ENCODE measurements at places on chromosomes 6 and 20.

DNA sequence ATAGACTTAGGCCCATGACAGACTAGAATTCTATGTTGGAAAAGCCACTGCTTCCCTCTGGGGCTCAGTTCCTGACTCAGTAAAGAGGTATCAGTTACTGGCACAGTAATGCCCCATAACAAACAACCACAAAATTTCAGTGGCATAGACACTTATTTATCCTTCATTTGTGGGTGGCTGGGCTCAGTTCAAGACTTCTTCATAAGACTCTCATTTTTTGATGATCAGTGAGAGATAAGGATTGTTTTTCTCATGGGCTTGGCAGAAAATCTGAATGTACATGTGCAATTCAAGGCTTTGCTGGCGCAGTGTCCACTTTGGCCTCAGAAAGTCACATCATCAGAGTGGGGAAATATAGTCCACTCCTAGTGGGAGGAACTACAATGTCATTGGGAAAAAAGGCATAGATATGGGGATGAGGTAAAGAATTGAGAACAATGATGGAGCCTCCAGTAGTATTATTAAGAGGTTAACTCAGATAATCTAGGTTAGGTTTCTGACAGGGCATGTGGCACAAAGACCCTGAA, 384.6 kb upstream of the FLRT3 start:
- DNase-seq: no peak

- DNase-seq: no peak
These were observed 89.7 kb downstream of the SYNJ2 start for GRCh38 chr6:158071121-158072082.

DNA sequence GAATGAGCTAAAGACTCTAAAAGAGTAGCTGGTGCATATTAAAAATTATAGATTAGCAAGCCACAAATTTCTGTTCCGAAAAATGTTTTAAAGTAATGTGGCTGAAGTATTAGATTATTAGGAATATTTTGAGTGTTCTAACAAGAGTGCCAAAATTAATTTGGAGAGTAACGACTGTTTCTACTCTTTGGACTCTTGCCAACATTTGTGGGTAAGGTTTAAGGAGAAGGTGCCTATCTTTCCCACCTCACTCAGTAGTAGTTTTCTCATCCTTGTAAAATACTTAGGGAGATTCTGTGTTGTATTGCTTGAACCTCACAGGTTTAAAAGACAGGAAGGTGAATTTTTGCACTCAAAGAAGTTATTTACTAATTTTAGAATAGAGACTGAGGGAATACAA, 5.0 kb downstream of the HSF2 start:
- no peak for DNase-seq

GRCh38 chr6:13668291-13668928, 43.2 kb downstream of the RANBP9 start:
- no peak for DNase-seq

GRCh38 chr20:22496817-22497216, 87.6 kb downstream of the FOXA2 start:
- DNase-seq: no peak

DNA sequence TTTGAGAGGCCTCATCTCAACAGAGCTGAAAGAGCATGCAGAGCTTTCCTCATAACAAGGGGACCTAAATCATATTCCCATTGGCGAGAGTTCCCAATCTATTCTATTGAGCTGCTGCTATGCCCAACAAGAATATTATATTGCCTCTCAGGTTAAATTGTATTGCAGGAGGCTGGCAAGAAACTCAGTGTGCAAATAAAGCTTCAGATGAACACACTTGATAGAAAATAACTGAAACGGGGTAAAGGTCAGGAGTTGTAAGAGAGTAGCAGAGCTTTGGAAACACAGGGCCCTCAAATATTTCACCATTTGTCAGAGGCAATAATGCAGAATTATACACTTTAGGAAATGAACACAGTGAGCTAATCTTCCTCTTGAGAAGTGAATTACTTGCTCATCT, 364.3 kb upstream of the SPTLC3 start:
- no peak for DNase-seq

GRCh38 chr6:49923826-49924225, 40.1 kb downstream of the DEFB114 start:
- DNase-seq: peak; percentile 15

- no peak for DNase-seq
These were observed 298.7 kb upstream of the MARCKS start for GRCh38 chr6:113558431-113558830.

- no peak for DNase-seq
These were observed 42.0 kb downstream of the TGM2 start for GRCh38 chr20:38123021-38123587.

DNA sequence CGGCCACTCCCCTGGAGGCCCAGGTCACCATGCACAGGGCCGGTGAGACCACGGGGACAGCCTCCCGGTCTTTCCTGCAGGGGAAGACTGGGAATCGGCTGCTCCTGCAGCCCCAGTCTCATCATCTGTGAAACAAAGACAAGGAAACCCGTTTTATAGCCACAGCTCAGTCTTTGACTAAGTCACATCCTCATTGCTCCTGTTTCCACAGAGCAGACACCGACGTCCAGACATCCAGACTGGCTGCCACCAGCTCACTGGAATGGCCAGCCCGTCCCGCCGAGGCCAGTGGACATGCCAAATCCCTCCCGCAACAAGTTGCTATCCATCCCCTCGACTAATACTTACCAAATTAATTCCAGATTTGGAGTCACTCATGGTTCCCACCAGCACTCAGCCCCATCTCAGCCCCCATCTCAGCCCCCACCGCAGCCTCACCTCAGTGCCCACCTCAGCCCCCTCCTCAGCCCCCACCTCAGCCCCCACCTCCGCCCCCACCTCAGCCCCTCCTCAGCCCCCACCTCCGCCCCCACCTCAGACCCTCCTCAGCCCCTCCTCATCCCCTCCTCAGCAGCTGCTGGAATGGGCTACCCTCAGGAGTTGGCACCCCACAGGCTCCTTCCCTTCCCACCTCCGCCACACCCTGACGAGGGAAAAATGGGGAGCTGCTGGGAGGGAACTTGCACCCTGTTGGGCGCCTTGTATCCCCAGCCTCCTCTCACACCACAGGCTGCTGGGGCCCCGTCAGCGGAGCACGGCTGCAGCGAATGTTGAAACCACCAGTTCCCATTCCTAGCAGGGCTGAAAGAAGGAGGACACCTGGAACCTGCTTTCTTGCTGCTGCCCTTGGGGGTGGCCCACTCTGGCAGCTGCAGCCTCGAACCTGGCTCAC, 48.7 kb downstream of the YTHDF1 start:
- DNase-seq: no peak

DNA sequence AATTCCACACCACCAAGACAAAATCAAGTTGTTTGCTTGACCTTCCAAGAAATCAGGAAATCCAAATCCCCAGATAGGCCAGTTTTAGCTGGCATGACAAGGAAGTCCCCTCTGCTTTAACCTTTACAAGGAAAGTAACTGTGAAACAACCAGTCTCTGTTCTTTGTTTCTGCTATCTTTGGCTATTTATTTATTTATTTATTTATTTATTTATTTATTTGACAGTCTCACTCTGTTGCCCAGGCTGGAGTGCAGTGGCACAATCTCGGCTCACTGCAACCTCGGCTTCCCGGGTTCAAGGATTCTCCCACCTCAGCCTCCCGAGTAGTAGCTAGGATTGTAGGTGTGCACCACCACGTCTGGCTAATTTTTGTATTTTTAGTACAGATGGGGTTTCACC, 14.5 kb upstream of the GMNN start:
- no peak for DNase-seq

DNA sequence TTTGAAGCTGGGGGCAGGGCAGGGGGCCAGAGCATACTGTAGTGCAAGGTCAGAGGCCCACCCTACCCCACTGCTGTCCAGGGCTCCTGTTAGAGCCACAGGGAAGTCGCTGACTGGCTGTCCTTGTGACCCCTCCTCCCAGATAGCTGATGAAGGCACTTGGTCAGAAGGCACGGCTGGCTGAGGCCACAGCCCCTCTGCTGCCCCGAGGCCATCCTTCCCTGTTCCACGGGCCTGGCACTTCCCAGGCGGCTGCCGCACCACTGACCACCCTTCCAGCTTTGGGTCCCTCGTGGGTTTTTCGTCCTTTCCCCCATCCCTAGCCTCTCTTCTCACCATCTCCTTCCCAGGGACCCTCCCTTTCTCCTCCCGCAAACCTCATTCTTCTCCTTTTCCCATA, 9.2 kb upstream of the EMILIN3 start:
- no peak for DNase-seq

DNA sequence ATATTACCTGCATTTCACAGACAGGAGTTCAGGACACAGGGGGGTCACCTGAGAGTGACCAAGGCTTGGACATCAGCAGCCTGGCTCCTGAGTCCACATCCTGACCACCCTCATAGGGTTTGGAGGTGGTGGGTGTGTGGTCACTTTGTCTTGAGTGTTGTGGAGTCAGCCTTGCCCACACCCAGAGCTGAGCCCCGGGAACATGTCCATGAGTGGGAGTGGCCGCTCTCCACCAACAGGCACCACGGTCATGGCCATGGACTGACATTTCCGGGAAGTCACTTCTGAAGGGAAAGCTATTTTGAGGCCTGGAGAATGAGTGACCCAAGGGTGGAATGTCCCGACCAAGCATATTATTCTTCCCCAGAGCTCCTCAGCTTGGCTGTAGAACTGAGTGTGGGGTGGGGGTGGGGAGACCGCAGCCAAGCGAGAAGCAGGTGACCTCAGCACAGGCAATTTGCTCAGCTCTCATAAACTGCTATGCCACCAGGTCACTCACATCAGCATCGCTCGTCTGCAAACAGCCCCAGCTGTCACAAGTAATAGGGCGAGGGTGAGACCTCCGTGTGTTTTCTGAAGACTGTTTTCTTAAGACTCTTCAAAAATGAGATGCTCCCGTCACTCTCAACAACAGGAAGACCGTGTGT, 348.6 kb upstream of the CDH4 start:
- no peak for DNase-seq

DNA sequence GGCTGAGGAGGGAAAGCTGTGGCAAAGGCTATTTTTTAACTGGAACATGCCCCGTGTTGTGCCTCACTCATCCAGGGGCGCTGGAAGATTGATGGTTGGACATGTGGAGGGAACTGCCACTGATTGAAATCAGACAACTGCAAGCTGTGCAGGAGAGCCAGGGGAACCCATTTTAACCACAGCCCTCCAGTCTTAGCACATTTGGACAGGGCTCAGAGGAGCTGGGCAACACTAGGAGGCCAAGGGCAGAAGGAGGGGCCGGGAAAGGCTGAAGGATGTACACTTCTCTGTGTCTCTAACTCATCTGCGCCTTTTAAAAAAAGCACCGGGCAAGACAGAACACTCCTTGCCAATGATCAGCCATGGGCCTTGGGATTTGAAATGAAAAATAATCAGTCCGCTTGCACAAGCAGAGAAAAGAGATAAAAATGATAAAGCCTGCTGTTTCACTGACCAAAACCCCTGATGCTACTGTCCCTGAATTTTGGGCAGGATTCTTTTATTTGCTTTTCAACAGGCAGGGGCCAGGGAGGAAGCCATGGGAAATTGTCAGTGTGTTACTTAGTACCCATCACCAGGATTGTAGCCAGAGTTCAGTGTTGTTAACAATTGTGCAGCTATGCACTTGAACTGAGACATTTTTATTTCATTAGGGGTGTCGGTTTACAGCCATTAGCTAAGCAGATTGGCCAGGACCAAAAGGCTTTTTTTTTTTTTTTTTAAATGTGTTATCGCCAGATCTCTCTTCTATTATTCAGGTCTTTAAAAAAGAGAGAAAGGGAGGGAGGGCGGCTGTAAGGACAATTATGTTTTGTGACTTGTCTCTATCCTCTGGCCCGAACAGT, 109.3 kb upstream of the EYA4 start:
- DNase-seq: no peak

- no peak for DNase-seq
These were observed 272.0 kb downstream of the SMOC2 start for GRCh38 chr6:168712993-168713392.
